GM12864 (cell line): ENCODE measurements at places on chromosomes 16 and 17.

GRCh38 chr16:3131755-3132377, 3.0 kb upstream of the ZNF213 start:
- DNase-seq, result no peak

- DNase-seq, result no peak
These were observed 9.9 kb downstream of the HAP1 start for GRCh38 chr17:41724476-41725050.

DNA sequence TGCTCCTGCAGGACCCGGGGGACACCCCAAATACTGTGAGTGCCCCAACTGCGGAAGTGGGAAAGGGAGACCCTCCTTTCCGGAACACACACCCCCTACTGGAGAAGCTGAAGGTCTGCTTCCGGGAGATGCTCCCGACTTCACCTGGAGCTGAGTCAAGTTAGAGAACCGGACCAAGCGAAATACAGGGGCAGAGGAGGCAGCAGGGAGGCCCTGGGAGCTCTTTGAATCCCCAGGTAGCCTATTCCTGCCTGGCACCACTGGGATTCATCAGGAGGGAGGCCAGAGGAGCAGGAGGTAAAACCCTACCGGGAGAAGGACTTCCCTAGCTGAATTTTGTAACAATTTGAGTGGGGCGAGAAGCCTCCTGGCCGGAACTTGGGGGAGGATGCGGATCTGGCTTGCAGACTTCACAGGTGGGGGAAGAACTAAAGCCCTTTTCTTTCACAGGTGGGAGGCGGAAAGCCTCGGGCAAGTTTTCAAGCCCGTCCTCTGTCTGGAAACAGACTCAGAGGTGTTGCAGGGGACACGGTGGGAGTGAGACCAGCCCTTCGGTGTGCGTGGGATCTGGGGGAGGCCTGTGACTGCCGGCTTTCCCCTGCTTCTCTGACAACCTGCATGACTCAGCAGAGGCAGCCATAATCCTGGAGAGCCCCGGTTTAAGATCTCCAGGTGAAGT, 22.4 kb upstream of the TEKT1 start:
- no peak for DNase-seq

GRCh38 chr16:66923866-66924265, 1.5 kb downstream of the RRAD start:
- DNase-seq, result no peak

GRCh38 chr17:79990051-79990592, 45.5 kb downstream of the TBC1D16 start:
- no peak for DNase-seq

DNA sequence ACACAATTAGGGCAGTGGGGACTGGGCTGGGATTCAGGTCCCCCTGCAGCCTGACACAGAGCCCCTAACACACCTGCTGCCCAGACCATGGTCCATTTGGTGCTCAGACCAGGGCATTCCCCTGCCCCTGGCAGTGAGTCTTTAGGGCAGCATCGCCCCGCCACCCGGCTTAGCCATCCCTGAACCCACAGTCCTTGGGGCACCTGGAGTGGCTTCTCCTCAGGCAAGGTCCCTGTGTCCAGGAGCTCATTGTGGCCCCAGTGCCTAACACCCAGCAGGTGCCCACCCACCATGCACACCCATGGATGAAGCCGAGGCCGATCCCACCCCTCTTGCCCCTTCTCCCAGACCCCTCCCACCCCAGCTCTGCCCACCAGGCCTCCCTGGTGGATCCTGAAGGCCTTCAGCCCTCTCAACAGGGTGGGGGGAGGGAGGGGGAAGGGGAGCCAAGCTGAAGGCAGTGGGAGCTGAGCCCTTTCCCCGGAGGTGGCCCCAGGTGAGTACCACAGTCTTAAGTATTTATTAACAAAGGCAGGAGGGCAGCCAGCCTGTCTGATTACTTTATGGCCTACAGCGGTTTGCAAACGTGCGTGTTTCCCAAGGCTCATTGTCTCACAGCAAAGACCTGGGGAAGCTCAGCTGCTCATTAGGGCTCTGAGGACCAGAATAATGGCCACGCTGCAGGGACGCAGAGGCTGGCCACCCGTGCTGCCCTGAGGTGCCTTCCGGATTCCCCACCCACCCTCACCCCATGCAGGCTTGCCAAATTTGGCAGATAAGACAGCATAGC, 38.5 kb downstream of the RBFOX3 start:
- no peak for DNase-seq

DNA sequence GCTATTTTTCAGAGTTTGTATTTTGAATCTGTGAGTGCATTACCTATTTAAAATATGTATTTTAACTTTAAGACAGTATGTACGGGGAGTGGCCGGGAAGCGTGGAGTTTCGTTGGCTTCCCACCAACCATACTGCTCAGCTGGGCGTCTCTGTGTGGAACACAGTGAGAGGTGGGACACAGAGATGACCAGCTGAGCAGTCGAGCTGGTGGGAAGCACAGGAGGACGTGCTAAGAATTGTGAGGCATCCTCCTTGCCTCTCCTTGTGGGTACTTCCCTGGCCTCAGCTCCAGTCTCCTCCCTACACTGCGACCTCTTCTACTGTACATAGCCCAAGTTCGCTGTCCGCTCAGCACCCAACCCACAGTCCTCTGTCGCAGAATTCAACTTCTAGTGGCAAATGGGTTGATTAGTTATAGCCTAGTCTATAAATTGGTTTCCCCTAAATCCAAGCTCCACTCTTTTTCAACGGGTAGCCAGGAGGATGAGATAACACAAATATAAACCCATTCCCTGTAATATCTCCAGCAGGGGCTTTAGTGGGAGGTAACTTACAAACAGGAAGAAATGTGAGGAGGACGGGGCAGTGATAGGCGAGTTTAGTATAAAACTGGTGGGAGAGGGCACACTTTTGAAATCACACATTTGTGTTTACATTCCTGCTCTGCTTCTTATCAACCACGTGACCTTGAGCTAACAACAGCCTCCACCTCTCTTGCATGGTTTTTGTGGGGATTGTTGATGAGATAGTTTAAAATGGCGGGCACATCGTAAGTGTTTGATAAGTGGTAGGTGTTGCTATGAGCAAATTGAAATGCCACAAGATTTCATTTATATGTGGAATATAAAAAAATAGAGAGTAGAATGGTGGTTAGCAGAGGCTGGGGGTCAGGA, 211.9 kb upstream of the HS3ST3A1 start:
- no peak for DNase-seq

DNA sequence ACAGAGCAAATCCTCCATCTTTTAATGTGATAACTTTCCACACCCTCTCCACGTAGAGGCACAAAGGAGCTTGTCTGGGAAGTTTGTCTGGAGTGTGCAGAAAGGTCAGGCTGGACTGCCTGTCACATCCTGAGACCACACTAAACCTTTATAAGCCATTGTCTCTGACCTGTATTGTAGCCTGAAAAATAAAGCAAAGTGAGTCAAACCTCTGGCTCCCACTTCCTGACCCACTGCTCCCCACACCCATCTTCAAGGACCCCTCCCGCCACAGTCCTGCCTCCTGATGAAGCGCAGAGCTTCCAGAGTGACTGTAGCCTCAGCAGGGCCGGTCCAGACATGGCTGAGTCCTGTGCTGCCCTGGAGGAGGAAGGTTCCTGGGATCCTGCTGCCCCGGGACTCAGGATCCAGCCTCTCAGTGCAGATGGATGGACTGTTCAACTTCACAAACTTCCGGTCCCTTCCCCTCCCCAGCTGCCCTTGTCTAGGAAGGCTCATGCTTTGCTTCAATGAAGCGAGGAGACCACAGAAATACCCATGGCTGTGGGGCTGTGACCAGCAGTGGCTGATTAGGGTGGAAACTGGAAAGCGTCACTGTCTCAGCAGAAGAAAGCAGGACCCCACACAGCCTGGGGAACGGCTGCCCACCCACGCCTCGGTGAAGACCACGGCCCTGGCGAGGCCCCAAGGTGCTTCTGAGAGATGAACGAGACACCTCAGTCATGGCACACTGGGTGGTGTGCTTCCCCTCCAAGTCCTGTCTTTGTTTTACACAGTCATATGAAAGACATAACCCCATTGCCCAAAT, 30.9 kb upstream of the CLEC18B start:
- no peak for DNase-seq

DNA sequence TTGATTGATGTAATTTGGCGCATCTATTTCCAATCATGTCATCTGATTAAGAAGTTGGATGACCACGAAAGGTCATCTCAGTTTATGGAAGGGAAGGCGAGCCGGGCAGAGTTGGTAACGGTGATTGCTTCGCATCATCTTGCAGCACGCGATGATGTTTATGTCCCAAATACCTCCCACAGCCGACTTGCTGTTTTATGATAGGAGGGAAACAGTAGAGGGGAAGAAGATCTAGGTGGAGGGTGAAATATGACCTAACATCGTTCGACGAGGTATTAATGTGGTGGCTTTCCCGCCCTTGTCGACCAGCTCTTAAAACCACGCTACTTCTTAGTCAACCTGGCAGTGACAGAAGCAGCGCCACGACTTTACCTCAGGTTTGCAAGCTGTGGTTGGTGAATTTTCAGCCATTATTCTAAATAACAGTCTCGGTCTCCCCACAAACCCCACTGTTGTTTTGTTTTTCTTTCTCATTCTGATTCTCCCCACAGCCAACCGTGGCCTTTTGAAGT, 805 bp upstream of the TANC2 start:
- peak; percentile 8 for DNase-seq

DNA sequence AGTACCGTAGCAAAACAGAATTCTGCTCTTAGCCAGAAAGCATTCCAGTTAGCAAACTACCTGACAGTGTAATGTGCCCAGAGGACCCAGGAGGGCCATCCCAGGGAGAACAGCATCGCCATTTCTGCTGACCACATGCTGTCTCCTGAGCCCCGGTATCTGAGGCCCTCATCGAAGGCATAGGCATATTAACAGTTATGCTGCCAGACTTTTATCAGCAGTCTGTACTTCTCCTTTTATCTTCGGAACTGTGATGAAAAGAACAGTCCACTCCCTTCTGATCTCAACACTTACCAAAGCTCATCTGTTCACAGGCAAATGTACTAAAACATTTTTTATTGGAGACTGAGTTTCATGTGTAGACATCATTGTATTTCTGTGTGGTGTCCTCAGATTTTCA, 236.4 kb downstream of the PRKCA start:
- DNase-seq, result no peak

- no peak for DNase-seq
These were observed 356.1 kb upstream of the ZFHX3 start for GRCh38 chr16:73404001-73404400.

- no peak for DNase-seq
These were observed 242.5 kb downstream of the BCAS3 start for GRCh38 chr17:60920107-60920506.

DNA sequence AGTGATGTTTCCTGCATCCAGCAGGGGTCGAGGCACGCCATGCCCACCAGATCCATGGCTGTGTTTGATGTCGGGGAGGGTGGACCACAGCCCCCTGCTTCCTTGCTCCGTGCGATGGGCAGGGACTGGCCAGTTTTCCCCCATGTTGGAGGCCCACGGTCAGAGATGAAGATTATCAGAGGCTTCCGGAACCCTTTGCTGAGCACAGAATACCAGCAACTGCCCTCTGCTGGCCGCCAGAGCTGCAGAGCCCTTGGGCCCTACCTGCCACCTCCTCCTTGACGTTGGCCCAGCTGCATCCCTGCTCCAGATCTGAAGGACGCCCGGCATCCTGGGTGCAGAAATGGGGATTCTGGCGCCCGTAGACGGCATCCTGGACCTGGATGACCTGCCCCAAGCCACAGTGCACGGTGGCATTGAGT, 23.7 kb upstream of the BCO1 start:
- DNase-seq, result no peak

- no peak for DNase-seq
These were observed 159.1 kb downstream of the PRKCA start for GRCh38 chr17:66461343-66461995.

DNA sequence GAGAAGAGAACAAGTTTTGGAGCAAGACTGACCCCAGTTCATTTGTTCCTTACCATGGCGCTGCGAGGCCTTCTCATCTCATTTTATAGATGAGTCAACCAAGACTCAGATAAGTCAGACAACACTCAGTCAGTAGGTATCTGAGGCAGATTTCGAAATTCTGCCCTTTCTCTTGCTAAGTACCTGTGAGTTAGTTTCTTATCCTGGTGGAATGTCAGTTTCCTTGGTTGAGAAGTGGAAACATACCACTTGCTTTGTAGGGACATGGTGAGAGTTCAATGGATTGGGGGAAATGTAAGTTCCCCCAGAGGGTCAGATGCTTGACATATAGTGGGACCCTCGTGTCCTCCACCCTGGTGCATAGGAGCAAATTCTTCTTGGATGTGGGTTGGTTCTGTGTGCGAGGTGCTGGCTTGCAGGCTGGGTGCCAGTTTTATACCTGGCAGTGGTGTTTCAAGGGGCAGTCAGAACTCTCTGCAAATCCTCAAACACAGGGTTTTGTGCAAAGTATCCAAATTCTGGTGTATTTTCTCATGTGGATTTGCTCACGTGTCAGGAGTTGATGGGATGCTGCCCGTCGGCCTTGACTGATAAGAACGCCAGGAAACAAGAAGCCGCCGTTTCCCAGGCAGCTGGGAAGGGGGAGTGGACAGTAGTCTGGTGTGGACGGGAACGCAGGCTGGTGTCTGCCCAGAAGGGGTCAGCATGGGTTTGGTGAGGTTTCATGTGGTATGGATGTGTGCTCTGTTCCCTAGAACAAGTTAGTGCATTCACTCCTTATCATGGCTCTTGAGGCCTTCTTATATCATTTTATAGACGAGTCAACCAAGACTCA, 61.1 kb upstream of the CIBAR2 start:
- DNase-seq, result no peak
